Stimulated activated CD4-positive, alpha-beta T cell treated with anti-CD3 and anti-CD28 coated beads, Interleukin-2, amount 100 ng/mL, for 24 hours (primary cell): ENCODE measurements at places on chromosomes 16 and 17.

DNA sequence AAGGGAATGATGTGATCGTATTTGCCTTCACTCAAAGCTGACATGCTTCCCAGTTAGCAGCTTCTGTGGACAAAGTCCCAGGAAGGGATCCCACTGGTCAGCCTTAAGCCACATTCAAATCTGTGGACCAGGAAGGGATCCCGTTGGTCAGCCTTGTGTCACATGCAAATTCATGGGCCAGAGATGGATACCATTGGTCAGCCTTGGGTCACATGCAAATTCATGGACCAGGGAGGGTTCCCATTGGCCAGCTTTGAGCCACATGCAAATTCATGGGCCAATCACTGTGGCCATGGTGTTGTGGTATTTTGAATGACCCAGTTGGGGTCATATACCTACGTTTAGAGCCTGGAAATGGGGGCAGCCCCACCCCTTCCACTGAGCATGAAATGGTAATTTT, 201.6 kb downstream of the HS3ST4 start:
- DNase-seq: no peak

DNA sequence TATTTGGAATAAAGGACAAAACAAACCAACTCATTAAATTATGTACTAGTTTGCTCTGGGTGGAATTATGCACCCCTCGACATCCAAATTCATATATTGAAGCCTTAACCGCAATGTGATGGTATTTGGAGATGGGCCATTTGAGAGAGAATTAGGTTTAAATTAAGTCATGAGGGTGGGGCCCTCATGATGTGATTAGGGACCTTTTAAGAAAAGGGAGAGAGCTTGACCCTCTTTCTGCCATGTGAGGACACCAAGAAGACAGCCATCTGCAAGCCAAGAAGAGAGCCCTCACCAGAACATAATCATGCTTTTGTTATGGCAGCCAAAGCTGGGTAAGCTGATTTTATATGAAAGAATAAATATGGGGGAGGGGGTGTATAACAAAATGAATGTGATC, 2.0 kb downstream of the C16orf87 start:
- DNase-seq: no peak

DNA sequence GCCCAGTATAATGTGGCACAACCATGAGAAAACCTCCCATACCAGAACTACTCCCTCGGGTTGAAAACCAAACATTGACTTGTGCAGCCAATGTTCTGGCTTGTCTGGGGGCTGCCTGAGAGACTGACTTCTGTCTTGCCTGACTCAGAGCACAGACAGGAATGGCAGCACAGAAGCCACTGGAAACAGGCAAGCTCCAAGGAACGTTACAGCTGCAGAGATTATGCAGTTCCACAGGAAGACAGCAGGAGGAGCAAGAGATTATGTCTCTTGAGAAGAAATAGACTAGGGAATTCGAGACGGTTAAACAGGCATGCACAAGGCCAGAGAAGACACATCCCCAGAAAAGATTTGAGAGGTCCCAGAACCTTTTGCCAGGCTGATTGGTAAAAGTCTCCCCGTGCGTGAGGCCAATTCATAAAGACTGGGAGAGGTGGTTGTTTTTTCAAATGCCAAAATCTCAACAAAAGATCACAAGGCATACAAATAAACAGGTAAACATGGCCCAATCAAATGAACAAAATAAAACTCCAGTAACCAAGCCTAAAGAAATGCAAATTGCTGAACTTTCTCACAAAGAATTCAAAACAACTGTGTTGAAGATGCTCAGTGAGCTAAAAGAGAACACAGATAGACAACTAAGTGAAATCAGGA, 90.6 kb upstream of the CDH5 start:
- no peak for DNase-seq

- no peak for DNase-seq
Measured at GRCh38 chr17:5500247-5500588, 13.9 kb downstream of the MIS12 start.

- DNase-seq: no peak
Measured at GRCh38 chr17:2151358-2152033, 96.6 kb downstream of the HIC1 start.

DNA sequence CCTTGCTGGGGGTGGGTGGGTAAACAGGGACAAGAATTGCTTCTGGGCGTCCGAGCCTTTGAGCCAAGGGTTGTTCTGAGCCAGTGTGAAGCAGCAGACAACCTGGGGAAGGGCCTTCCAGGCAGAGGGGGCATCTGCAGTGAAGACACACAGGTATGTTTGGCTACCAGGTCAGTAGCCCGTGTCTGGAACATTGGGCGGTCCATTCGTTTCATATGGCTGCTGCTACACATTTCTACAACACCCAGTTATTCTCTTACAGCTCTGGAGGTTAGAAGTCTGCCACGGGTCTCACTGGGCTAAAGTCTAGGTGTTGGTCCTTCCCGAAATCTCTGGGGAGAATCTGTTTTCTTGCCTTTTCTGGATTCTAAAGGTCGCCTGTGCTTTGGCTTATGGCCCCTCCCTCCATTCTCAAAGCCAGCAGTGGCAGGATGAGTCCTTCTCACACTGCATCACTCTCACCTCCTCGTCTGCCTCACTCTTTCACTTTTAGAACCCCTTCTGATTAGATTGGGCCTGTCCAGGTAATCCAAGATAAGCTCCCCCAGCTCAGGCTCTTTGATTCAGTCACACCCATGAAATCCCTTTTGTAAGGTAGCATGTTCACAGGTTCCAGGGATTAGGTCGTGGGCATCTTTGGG, 136.1 kb downstream of the CLEC16A start:
- no peak for DNase-seq
